ENCODE measurements at places on chromosomes 5 and 9.

GRCh38 chr9:114196117-114196516, 40.8 kb downstream of the COL27A1 start:
- no peak for DNase-seq

GRCh38 chr9:123863164-123863855, 66.6 kb downstream of the DENND1A start:
- DNase-seq = no peak

DNA sequence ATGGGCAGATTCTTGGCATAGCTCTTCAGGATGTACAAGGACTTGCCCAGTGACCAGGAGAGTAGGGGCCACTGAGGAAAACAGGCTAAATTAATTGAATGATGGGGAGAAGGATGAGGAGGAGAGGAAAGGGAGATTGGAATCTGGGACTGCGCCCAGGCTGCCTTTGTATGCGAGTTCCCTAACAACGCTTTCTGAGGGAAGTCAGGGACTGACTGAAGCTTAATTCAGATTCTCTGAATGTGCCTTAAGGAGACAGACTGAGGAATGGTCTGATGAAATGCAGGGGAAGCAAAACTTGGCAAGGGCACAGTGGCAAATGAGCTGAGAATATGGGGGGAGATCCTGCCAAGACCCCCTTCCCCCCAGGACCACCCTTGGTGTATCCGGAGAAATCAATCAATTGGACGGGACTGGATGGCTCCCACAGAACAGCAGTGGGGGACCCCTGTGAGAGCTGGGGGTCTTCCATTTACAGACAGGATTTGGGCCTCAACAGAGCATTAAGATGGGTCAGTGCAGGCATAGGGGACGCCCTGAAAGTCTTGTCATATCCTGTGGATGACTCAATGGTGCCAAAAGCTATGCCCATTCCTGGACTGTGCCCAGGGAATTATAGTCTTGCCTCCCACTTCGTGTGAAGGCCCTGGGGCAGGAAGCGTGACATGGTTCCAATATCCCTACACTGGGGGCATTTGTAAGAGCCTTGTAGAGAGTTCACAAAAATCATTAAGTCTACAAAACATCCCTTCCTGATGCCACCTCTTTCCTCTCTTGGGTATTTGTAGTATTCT, 215.5 kb upstream of the TNC start:
- DNase-seq = no peak

DNA sequence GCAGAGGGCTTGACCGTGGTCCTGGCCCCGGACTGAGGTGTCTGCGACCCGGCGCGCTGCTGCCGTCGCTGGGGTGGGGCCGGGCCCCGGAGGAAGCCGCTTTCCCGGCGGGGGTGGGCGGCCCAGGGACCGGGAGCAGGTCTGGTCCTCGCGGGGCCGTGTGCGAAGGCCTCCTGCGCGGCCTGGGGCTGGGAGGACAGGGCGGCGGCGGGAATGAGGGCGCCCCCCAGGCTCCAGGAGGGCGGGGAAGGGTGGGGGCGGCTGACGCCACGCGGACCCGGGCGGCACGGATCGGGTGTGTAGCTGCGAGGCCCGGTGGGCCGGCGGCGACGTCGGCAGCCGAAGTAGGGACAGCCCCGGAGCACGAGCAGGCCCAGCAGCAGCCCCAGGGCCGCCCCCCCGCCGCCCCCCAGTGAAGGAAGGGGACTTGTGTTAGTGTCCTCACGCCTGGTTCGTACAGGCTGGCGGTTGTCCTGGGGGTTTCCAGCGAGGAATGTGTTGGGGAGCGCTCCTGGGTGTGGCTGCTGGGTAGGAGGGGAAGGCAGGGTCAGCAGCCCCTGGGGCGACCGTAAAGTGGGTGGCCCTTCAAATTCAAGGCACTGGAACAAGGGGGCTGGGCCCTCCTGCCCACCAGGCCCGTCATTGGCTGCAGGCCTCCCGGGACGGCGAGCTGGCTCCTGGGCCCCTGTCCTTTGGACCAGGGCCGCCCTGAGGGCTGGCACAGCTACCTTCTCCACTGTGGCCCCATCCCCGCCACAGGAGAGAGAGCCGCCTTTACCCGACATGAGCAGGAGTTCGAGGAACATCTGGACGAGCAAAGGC, 597 bp upstream of the TMEM250 start:
- peak; percentile 36 for DNase-seq

GRCh38 chr5:773517-774264, 10.8 kb downstream of the ZDHHC11B start:
- DNase-seq = no peak
